ENCODE measurements at places on chromosomes 13 and 19.
A peak's percentile ranks its signal among the peaks of the same experiment; 100 is the strongest.

DNA sequence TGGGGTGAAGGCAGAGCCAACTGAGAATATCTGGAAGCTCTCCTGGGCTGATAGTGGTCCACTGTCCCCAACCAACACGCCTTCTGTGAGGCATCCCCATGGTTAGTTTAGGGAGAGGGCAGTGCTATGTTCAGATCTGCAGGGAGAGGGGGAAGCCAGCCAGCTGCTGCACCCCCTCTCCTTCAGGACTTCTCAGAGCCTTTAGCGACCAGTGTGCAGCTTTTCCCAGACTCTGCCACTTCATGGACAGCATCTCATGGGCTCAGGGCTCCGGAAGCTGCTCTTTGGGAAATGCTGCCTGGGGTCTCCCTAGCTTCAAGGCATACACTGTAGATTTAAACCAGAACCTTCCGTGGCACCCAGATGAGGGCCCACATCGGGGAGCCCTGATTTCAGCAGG is 33.5 kb downstream of the TMED1 start:
- DNase-seq = no peak

DNA sequence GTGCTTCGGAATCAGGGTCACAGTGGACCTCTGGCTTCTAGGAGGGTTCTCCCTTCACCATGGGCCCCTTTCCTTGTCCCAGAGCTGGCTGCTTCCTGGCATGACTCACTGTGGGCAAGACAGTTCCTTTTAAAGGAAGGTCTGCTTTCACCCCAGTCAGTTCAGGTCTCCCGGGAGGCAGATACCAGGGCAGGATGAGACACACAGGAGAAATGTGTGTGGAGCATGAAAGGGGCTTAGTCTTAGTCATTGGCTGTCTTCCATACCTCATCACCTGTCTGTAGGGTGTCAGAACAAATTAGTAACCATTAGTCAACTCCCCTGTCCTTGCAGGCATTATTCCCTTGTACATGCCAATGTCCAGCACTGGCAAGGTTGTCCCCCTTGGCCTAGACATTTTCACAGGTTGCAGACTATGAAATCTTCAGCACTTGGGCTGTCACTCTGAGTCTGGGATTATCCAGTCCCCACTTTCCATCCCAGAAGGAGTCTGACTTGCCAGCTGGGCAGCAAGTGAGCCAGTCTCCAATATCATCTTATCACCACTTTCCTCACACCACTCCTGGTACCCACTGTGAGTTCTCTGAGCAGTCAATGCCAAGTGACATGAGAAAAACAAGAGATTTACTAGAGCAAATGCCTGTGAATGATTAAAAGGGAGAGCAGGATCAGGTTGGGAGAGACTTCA is 76.8 kb upstream of the MEDAG start:
- no peak for DNase-seq

GRCh38 chr13:110361365-110361911 is 54.4 kb downstream of the COL4A2 start:
- peak; percentile 93 for DNase-seq

GRCh38 chr19:366951-367350 is 22.4 kb upstream of the MIER2 start:
- DNase-seq = no peak

- DNase-seq = no peak
These were observed 373.7 kb downstream of the DNAJC15 start for GRCh38 chr13:43397111-43397510.

- DNase-seq = no peak
These were observed 12.4 kb upstream of the FBL start for GRCh38 chr19:39858541-39858940.
